ENCODE measurements at places on chromosomes 7 and 10. TPM values are rescaled to one million over a fixed set of nuclear protein-coding genes. Genes with fewer than 3 reads are reported as not detected.

Gene ERVW-1
- polyA plus RNA-seq: not detected

Gene MOGAT3
- polyA plus RNA-seq: not detected

Gene MSMB
- polyA plus RNA-seq: not detected

Gene MTG1
- 30.9 TPM for polyA plus RNA-seq

Gene ADAMTS14
- 1.2 TPM for polyA plus RNA-seq

Gene VSIR
- 169 TPM for polyA plus RNA-seq

Gene LIPM
- not detected for polyA plus RNA-seq

Gene UPP1
- 19.2 TPM for polyA plus RNA-seq

Gene ANKRD61
- 0.31 TPM for polyA plus RNA-seq

Gene AGR2
- polyA plus RNA-seq: not detected

Data from BJ (cell line).